ENCODE measurements at places on chromosomes 1 and 21.

DNA sequence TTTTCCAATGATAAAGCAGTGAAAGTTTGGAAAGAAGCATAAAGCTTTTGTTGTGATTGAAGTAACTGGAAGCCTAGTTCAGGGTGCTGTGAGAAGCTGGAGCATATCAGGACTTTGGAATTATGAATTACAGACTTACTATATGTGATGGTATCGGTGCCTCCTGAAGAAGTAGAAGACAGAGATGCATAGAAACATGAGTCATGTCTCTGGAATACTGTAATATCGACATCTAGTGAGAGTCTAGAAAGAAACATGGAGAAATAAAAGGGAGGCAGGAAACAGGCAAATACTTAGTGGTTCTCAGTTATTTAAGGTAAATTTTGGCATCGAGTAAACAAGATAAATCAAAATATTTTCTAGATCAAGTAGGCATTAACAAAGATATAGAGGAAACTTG lies 103.0 kb downstream of the CAMTA1 start:
- DNase-seq = no peak

- DNase-seq = no peak
These were observed 5.2 kb upstream of the ERRFI1 start for GRCh38 chr1:8031176-8031785.

- no peak for DNase-seq
These were observed 212.6 kb upstream of the POGK start for GRCh38 chr1:166626711-166627110.

DNA sequence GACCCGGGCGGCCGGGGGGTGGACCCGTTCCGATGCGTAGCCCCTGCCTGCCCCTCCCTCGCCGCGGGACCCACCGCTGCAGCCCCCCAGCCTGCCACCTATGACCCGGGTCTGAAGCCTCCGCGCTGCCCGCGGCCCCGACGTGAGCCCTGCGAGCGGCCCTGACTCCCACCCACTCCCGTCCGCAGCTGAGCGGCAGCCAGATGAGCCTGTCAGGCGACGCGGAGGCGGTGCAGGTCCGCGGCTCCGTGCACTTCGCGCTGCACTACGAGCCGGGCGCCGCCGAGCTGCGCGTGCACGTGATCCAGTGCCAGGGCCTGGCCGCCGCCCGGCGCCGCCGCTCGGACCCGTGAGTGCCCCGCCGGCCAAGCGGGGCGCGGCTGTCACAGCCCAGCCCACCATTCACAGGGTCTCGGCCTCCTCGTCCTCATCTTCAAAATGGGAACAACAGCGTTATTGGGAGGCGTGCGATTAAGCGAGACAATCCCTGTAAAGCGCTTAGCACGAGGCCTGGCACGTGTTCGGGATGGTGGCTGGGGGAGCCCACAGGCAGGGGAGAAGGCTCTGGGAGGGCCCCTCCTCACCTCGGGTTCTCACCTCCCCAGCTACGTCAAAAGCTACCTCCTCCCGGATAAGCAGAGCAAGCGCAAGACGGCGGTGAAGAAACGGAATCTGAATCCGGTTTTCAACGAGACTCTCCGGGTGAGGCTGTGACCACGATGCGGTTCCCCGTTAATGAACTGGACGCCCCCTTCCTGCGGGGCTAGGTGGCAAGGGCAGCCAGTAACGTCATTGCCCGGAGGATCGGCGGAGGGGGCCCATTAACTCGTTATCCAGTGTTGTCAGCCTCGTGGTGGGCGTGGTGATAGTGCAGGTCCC lies 8.2 kb downstream of the SYTL1 start:
- no peak for DNase-seq

DNA sequence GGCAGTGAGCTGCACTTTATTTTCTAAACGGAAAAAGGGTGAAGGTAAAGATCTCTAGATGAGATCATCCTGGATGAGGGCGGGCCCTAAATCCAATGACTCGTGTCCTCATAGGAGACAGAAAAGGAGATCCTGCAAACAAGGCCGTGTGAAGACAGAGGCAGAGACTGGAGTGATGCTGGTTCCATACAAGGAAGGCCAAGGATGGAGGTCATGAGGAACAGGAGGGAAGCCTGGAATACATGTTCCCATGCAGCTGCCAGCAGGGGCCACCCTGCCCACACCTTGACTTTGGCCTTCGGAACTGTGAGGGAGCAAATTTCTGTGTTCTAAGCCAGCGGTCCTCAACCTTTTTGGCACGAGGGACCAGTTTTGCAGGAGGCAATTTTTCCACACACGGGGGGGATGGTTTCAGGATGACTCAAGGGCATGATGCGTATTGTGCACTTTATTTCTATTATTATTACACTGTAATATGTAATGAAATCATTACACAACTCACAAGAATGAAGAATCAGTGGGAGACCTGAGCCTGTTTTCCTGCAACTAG lies 94.3 kb downstream of the PSMG1 start:
- DNase-seq = no peak

DNA sequence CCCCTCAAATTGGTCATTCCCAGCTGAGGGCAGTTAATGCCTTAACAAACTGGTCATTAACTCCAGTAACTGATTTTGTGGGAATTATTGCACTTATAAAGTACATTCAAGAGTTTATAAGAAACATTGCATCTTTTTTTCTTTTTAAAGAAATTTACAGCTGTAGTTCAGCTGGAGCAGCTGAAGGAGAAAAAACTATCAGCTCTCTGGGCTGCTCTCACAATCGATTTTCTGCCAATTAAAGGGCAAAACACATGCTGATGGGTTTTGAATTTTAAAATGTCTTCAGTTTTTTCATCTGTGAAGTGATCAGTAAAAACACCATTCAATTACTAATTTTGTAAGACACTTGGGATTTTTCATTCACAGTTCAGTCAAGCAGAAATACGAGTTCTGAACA lies 74.7 kb downstream of the KIFAP3 start:
- no peak for DNase-seq

DNA sequence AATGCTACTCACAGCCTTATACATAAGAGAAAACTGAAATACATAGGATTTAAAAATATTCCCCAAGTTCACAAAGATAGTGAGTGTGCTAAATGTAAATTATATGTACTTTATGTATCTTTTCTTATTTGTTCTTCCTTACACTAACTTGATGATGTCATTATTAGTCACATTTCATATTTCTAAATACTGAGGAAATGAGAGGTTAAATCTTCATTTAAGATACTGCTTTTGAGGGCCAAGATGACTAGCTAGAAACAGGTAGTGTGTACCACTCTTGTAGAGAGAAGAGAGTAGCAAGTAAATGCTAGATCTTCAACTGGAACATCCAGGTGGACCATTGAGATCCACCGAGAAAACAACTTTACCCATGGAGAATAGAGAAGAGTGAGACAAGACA lies 29.8 kb downstream of the PYHIN1 start:
- DNase-seq = no peak

DNA sequence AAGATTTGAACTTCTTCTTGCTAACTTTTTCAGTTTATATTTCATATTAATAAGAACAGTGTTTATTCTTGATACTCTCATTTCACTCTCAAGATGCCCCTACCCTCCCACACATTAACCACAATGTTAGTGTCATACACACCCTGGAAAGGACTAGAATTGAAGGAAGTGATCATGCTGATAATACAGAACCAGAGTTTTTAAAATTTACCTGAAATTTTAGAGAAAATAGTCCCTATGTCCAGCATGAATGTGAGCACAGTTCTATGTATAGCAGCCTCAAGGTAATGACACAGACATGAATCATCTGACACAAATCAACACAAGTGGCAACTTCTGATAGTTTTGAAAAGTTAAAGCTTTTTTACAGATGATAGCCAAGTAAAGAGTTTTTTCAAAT lies 26.0 kb downstream of the RGS1 start:
- no peak for DNase-seq

- DNase-seq = no peak
These were observed 105.9 kb downstream of the LAMC2 start for GRCh38 chr1:183291802-183292514.

DNA sequence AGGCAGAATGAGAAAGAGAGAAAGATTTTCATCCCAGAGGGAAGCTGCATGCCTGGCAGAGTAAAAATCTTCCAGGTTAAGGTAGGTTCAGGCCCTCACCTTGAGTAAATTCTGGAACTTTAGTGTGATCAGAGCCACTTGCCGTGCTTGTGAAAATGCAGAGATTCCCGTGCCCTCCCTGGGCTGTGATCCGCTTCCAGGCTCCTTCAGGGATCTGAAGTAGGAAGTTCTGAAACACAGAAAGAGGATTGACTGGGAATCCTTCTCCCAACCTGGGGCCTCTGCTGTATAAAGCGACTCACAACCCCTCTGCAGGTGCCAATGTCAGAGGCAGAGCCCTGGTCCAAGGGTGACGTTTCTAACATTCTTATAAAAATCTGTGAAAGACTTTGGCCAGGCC lies 26.6 kb downstream of the NUAK2 start:
- no peak for DNase-seq

GRCh38 chr1:225290244-225290643 lies 137.6 kb downstream of the LBR start:
- no peak for DNase-seq

DNA sequence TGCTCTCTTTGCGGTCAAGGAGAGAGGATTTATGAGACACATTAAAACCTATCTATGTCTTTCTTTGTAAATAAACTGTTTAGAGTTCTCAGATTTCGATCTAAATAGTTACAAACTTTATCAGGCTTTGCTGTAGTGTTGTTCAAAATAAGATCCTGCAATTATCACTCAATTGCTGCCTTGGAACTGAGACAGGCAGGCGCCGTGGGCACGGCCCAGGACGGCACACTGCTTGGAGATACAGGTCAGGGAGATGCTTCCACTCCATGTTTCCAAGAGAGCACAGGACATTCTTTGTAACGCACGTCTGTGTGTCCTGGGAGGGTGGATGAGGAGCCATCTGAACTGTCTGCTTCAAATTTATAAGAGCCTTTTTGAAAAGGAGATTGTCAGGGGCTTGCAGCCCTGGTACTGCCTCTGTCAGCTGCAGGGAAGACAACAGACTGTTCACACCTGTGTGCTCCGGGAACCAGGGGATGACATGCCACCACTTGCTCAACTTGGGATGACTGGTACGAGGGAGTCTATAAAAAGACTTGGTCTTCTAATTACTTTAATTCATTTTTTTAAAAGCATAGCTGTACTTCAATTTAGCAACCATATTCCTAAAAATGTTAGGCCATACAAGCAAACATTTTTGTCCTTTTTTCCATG lies 472.9 kb upstream of the RUNX1 start:
- DNase-seq = no peak

GRCh38 chr1:202275061-202275770 lies 66.5 kb downstream of the UBE2T start:
- DNase-seq = no peak

Data from NCI-H2081 treated with DMSO at 0.1 percent for 48 hours (cell line).